Fibroblast of lung (primary cell): ENCODE measurements at places on chromosomes 1 and 21. TPM values are rescaled to one million over a fixed set of nuclear protein-coding genes. Genes with fewer than 3 reads are reported as not detected.

- DNase-seq = peak; percentile 97
Measured at GRCh38 chr1:116067566-116067890, 43.7 kb upstream of the MAB21L3 start.

DNA sequence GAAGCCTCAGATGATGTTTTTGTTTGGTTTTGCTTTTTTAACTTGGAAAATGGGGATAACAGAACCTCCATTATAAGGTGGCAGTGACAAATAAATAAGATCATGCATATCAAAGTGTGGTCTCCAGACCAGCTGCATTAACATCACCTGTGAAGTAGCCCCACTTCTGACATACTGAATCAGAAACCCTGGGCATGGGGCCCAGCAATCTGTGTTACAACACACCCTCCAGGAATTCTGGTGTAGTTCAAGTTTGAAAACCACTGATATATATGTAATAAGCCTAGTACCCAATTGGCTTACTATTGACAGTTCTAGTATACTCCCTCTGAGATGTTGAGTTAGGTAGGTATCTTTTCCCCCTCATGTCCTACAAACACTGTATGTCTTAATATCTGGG lies 24.1 kb upstream of the RNF19B start:
- peak; percentile 96 for DNase-seq

The MCOLN3 gene
- 2.1 and 2.5 TPM in 2 replicates for total RNA-seq

GRCh38 chr1:155856975-155857930 lies at the start of gene GON4L:
GON4L (minus strand) TSS chr1:155857214; CDS start chr1:155853780, 3,434 bp downstream.
- DNase-seq = peak; percentile 89

The GBP5 gene
- under 0.01 and 0.17 TPM in 2 replicates for total RNA-seq

The HSD3B2 gene
- not detected in 2 replicates for total RNA-seq

DNA sequence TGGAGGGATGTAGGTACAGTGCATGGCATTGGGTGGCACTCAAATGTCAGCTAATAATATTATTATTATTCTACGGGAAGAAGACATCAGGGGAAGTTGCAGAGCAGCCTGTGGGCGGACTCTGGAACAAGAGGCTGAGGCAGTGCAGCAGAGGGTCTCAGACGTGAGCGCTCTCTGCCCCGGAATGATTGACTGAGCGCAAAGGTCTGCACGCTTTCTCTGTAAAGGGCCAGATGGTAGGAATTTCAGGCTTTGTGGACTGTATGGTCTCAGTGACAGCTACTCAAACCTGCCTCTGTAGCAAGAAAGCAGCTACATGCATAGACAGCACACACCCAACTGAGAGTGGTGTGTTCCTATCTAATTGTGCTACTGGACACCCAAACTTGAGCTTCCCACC lies 29.6 kb upstream of the VPS13D start:
- DNase-seq = no peak

- no peak for DNase-seq
Measured at GRCh38 chr1:45607404-45608074, 16.3 kb downstream of the CCDC17 start.

DNA sequence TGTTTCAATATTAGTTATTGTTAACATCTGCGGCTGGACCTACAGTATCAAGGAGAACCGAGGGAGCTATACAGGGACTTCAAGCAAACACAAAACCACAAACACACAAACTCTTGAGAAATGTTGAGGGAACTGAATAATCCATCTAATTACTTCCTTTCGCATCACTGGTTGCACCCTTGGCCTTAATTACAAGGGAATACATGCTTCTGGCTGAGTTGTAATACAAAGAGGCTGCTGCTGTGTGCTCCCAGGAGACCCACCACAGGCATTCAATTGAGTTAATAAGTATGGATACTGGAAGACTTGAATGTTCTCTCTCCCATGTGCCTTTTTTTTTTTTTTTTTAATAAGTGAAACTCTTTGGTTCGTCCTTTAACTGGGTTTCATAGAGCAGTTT lies 16.8 kb upstream of the SMYD2 start:
- DNase-seq = no peak

DNA sequence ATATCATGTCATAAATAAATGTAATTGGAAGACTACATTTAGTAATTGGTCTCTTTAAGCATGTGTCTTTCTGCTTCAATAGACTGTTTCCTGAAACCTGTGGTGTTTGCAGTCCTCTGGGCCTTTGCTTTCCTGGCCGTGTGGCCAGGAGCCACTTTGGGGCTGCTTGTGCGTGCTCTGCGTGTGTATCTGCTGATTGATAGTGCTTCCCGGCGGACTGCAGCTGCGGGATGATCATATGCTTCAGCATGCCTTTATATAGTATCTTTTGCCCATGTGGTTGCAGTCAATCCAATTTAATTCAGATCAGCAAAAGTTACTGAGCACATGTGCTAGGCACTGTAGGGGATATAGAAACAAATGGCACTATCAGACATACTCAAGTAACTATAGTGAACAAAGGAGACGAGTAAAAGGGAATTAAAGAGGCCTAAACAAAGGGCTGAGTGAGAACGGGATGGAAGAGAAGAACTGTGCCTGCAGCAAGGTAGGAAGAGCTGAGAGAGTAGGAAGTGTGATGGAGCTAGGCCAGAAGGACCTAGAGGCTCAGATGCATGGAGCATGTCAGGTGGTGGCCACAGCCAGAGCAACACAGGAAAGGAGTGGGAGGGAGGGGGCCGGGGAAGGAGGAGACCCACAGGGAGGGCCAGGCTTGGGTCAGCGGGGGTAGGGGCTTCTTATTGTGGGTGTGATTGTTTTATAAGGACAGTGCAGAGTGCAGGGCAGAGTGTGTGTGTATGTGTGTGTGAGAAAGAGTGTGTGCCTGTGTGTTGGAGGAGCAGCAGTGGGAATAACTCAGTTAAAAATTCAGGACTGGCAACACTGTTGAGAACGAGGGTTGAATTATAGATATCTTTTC lies 27.2 kb upstream of the TTF2 start:
- DNase-seq = no peak

DNA sequence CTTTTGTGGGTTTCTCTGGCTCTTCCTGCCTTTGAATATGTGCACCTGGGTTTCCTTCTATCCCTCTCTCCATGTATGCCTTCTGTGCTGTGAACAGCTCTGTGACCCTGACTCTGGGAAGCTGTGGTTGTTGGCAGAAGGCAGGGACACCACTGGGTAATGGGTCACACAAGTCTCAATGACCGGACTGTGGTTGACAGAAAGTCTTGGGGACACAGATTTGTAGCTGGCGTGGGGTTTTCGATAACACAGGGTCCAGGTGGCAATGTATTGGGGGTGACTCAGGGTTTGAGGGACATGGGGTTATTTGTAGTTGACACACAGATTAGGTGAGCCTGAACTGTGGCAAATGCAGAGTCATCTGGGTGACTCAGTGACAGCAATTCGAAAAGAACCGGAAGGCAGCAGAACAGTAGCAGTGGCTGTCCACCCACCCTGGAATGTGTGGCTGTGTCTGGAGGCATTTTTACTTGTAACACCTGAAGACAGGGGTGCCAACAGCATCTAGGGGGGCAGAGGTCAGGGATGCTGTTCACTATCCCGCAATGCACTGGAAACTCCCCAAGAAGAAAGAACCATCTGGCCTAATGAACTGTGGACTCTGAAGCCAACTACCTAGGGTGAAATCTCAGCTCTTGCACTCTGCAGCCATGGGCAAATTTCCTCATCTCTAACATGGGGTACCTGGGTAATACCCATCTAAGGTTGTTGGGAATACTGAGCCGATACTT lies 13.0 kb upstream of the SLC6A9 start:
- DNase-seq = peak; percentile 33

DNA sequence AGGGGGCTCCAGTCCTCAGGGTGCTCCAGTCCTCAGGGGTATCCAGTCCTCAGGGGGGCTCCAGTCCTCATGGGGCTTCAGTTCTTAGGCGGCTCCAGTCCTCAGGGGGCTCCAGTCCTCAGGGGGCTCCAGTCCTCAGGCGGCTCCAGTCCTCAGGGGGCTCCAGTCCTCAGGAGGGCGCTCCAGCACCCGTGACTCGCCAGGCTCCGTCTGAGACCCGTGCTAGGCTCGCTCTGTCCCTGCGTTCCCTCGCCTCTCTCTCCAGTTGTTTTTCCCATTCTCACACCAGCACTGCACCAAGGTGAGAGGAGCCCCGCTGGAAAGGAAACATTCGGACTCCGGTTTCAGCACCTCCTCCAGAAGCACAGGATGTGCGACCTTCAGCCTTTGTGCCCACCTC lies 9.4 kb upstream of the OR2M2 start:
- DNase-seq = no peak

The AK2 gene
- total RNA-seq = 59.3 and 62.6 TPM in 2 replicates

DNA sequence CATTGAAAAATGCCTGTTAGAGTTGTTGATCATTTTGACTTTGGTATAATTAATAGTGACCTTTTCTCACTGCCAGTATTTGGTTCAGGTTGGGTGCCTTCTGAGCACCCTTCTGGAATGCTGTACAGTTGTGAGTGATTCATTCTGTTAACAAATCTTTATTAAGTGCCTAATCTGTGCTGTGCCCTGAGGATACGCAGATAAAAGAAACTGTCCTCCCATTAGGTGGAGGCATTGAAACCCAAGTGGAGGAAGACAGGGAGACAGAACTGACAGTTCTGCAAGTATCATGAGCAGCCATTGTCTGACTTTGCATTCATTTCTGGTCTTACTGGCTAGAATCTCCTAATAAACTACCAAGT lies 76.1 kb upstream of the ZNF326 start:
- no peak for DNase-seq

The SNX7 gene
- 39.0 and 48.6 TPM in 2 replicates for total RNA-seq

DNA sequence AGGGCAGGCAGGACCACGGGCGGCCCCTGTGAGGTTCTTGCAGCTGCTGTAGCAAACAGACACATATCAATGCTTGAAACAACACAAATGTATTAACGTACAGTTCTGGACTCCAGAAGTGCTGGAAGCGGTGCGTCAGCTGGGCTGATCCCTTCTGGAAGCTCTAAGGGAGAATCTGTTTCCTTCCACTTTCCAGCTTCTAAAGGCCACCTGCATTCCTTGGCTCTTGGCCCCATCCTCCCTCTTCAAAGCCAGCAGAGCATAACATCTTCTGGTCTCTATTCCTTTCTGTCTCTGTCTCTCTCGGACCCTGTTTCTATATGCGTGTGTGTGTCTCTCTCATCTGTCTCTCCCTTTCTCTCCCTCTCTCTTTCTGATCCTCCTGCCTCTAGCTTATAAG lies 102.3 kb downstream of the SPSB1 start:
- DNase-seq = no peak

The TDRD5 gene
- total RNA-seq = not detected in 2 replicates

The WARS2 gene
- 20.3 and 22.1 TPM in 2 replicates for total RNA-seq

- DNase-seq = no peak
Measured at GRCh38 chr1:96746440-96747420, 25.1 kb downstream of the PTBP2 start.

The GJA5 gene
- not detected in 2 replicates for total RNA-seq

The TNFSF18 gene
- total RNA-seq = 0.33 and 0.77 TPM in 2 replicates

DNA sequence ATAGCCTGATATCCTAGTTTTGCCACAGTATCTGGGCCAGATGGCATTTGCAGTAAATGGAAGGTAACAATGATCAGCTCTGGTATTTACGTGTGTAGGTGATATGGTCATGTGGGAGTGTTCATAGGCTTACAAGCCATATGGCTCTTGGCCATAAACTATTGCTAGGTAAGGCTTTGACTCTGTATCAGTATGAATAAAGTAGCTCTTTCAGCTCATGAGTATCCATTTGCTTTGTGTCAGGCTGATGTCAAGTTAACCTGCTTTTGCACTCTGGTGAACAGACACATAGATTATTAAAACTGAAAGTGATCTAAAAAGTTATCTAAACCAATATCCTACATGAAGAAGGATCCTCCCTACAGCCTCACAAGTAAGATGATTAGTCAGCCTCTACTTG lies 69.0 kb downstream of the DDR2 start:
- no peak for DNase-seq

GRCh38 chr1:75220072-75220471 lies 85.9 kb downstream of the LHX8 start:
- no peak for DNase-seq

The LCE1C gene
- total RNA-seq = not detected in 2 replicates

DNA sequence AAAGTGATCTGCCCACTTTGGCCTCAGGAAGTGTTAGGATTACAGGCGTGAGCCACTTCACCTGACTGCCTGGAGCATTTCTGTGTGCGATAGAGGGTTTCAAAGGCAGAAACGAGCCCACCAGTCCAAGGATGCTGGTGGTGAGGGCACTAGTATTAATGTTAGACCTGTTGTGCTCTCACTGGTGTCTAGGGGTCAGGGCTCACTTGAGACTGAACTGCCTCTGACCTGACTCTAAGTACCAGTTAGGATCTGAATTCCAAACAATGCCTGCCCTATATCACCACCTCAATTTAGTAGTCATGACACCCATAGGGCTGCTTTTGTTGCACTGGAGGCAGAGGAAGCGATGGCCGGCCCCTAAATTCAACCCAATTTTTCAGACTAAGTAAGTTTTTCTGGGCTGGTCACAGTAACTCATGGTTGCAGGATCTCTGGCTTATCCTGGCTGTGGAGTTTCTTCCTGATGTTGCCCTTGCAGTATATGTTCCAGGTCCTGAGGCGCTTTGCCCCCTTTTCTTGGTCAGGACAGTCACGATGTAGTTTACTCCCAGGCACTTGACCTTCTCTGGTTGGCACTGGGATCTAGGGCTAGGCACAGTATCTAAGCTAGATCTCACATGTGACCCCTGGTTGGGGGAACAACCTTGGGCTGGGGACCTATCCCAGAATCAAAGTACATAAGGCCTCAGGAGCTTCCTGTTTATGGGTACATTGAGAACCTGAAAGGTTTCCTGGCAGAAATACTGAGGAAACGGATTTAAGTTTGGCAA lies 4.5 kb downstream of the CCDC17 start:
- DNase-seq = no peak

GRCh38 chr1:58909914-58910681 lies 126.3 kb upstream of the JUN start:
- no peak for DNase-seq

The FLG2 gene
- not detected in 2 replicates for total RNA-seq

DNA sequence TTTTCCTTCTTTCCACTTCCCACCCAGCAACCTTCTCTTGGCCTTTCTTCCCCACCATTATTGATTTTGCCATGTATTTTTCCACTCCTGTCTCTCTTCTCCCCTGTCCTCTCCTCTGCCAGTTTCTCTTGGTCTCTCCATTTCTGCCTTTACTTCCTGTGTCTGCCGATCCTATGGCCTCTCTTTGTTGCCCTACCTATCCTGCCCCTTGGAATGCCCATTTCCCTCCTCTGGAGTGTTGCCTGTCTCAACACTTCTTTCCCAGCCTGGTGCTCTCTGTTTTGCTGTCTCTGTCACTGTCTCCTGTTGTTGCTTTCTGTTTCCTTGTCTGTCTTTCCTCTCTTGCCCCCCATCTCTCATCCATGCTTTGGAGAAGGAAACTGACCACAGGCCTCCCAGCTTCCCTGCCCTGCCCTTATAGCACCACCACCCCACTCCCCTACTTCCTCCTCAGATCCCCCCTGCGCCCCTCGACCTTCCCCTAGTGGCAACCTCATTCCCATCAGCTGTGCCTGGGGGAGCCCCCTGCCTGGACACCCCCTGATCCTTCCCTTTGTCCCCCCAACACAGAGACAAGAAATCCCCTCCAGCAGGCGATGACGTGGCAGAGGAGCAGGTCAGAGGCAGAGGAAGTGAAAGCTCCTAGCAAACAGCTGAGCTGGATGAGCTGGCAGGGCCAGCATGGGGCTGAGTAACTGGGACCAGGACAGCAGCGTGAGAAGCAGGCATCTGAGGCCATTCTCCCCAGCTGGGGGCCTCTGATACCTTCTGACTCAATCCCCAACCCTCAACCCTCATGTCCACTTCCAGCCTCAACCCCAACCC lies 6.6 kb upstream of the ETV3L start:
- DNase-seq = peak; percentile 83

The OR10J1 gene
- total RNA-seq = not detected in 2 replicates

The OVAAL gene
- total RNA-seq = not detected in 2 replicates

- DNase-seq = peak; percentile 27
Measured at GRCh38 chr1:166083887-166084286, 82.9 kb downstream of the FAM78B start.

The GIPC2 gene
- 0.50 and 0.77 TPM in 2 replicates for total RNA-seq
